ENCODE measurements at places on chromosomes 2 and 18.

GRCh38 chr18:38545071-38545470, 979.5 kb upstream of the CELF4 start:
- DNase-seq: peak; percentile 31

DNA sequence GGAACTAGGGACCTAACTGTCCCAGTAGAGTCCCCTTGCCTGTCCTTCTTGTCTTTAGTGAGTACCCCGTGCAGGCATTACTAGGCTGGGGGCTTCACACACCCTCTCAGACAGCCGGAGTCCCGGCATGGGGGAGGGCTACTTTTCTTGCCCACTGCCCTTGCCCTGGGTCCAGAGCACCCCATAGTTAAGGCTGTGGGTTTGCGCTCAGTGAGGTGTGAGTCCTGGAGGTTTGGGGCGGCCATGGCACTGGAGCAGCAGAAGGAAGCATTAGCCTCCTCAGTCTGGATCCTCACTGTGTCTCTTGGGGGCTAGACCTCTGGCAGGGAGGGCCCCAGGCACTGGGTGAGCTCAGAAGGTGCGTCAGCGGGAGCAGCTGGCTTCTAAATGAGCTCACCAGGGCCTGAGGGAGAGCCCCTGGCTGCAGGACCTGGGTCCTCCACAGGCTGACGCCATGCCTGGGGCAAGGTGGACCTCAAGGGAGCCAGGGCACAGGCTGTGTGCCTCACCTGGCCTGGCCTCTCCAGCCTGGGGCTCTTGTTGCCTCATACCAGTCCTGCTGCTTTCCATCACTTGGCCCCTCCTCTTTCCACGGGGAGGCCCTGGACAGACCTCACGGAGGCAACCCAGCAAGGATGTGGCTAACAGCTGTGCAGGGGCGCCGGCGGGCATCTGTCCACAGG, 27.4 kb downstream of the HS6ST1 start:
- DNase-seq: no peak

DNA sequence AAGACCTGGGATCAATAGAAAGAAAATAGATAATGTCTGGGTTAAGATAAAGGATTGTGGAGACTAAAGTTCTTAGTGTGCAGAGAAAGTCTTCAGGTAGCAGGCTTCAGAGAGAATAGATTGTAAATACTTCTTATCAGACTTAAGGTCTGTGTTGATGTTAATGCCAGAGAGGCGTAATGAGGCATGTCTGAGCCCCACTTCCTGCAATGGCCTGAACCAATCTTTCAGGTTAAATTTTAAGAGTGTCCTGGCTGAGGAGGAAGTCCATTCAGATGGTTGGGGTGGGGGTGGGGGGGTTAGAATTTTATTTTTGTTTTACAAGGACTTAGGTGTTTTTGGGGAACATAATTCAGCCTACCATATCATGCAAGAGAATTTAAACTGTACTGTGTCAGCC, 129.5 kb downstream of the EVA1A start:
- DNase-seq: no peak

GRCh38 chr18:5447442-5447841, 96.4 kb downstream of the EPB41L3 start:
- no peak for DNase-seq

GRCh38 chr2:40020997-40021396, 241.9 kb upstream of the THUMPD2 start:
- DNase-seq: no peak

GRCh38 chr2:157413326-157414035, 30.4 kb downstream of the CYTIP start:
- DNase-seq: no peak

DNA sequence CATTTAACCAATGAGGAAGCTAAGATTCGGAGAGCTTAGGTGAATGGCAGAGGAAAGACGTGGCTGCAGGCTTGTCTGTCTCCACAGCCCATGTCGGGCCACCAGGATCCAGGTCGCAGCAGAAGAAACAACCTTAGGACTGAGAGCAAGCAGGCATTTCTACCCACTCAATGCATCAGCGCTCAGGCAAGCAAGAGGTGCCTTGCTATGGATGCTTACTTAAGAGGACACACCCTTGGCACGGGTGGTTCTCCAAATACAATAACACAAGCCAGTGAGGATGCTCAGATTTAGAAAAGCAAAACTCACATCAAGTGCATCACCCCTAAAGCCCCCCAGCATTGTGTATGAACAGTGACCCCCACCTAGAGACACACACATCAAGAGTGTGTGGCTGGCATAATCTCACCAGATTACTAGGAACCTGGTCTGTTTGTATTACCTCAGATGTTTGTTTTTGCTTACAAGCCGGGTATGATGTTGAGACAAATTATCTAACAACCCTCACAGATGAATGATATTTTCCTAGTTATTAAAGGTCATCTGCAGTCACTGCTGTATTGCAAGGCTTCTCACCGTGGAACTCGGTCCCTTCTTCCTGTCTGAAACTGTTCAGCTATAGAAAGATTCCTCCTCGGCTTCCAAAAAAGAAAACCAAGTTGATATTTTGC, 34.2 kb upstream of the NPAS2 start:
- no peak for DNase-seq

DNA sequence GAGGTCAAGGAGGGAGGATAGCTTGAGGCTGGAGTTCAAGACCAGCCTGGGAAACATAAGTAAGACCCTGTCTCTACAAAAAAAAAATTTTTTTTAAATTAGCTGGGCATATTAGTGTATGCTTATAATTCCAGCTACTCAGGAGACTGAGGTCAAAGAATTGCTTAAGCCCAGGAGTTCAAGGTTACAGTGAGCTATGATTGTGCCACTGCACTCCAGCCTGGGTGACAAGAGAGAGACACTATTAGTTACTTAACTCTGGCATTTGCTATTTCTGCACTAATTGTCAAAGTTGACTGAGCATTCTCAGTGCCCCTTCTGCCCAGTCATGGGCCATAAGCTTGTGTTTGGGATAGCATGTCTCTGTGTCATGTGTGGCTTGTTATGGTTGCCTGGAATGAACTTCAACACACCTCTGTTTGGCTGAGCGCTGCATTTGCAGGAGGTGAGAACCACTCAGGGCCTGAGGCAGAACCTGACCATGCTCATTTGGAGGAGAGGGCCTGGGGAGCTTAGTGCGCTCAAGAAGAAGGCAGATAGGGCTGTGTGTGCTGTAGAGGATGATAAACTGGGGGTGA, 77.7 kb downstream of the SH3RF3 start:
- no peak for DNase-seq

DNA sequence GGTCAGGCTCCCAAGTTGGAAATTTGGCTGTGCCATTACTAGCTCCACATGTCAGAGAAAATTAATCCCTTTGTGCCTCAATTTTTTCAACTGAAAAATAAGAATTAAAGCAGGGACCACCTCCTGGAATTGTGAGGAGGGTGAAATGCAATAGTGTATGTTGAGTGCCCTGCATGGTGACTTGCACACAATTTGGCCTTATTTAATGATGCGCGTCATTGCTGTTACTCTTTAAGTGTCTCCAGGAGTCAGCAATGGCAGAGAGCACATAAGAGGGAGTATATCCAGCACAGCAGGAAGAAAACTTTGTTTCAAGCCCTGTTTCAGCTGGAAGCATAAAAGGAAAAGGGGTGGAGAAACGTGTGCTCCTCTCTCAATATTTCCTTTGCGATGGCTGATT, 215.8 kb downstream of the ALK start:
- DNase-seq: no peak

- DNase-seq: no peak
Measured at GRCh38 chr18:78431606-78432005, 548.0 kb upstream of the SALL3 start.

GRCh38 chr2:118686346-118686745, 161.1 kb downstream of the EN1 start:
- DNase-seq: no peak

DNA sequence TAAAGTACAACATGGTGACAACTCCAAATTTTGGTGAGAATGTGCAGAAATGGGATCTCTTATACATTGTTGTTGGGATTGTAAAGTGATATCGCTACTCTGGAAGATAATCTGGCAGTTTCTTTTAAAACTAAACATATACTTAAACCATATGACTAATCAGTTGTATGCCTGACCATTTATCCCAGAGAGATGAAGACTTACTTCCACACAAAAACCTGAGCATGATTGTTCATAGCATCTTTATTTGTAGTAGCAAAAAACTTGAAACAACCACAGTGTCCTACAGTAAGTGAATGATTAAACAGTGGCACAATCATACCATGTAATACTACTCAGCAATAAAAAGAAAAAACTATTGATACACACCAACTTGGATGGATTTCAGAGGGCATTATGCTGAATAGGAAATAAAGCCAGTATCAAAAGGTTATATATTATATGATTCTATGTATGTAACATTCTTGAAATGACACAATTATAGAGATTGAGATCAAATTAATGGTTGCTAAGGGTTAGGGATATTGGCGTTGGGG, 47.3 kb downstream of the EPB41L5 start:
- no peak for DNase-seq

DNA sequence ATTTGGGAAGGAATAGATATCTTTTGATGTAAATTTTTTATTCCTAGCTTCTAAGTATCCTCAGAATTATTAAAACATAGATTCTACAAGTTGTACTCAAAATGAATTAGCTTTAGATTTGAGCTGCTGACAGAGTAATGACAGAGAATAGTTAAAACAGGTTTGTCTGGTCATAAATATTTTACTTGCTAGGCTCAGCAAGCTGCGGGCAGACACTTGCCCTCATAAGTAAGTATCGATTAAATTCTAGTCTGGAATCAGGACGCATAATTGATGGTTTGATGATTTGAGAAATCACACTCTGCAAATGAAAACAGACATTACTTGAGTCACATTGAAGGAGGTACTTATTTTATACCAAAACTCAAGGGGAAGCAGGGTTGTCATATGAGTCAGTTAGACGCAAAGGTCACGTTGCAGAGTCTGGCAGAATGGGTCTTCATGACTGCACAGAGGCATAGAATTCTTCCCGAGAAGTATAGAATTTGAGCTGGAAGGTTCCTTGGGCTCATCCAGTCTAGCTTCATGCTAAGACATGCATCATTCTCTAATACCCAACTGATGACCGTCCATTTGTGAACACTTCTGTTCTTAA, 27.5 kb downstream of the ARL4C start:
- no peak for DNase-seq

DNA sequence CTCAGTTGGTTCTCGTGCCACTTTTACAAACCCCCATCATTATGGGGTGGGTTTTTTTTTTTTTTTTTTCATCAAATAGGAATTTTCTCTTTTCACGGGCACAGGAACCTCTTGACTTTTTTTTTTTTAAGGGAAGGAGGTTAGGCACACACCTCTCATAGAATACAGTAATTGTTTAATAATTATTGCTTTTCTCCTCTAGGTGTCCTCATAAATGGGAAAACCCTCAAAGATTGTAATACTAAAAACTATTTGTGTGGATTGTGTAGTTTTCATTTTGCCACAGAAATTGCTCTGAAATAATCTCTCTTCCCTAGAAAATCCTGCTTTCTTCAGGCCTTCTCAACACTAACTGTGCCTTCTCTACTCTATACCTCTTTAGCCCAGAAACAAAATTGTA, 147.3 kb downstream of the GREB1L start:
- no peak for DNase-seq

- DNase-seq: no peak
Measured at GRCh38 chr2:25029183-25029554, 12.7 kb upstream of the EFR3B start.

DNA sequence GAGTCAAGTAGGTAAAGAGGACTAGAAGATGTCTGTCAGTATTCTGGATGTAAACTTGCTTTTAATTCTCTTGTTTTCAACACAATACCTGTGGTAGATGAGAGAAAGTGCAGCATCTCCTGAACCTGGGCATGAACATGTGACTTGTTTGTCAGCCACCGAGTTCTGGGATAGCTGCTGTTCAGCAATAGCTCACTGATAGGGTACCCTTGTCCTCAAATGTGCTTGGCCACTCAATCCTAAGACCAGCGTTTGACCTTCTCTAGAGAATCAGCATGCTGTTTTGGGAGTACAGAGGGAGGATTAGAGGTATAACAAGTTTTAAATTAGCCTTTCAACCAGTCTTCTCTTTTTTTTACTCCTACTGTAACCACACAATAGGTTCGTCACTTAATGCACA, 23.2 kb downstream of the RPIA start:
- no peak for DNase-seq

DNA sequence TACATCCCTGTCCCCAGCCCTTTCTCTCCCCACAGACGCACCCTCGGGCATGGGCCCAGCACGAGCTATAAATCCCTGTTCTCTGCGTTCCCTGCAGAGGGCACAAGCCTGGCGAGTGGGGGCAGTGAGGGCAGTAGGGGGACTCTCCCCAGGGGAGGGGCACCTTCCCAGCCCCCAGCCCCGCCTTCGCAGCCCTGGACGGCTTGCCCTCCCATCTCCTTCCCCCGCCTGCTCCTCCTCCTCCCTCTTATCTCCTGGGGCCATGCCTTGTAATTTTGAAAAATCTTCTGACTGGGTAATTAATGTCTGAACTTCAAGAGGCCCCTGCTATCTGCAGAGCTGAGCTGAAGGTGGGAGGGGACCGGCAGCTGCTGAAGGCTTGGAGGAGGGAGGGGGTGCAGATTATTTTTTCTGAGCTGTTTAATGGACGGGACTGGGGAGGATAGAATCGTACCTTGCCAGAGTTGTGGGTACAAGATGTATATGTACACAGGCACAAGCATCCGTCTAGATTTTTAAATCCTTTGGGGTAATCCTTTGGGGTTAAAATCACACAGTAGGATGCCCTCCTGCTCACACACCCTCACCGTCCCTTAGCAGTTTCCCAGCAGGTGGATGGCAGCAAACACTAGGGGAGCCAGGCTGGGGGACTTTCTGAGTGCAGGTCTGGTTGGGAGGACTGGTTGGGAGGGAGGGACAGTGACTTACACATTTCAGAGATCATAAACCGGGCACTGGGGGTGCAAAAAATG, 121.9 kb downstream of the SMAD7 start:
- DNase-seq: peak; percentile 7

GRCh38 chr18:74626049-74626874, 28.6 kb downstream of the ZNF407 start:
- DNase-seq: no peak

DNA sequence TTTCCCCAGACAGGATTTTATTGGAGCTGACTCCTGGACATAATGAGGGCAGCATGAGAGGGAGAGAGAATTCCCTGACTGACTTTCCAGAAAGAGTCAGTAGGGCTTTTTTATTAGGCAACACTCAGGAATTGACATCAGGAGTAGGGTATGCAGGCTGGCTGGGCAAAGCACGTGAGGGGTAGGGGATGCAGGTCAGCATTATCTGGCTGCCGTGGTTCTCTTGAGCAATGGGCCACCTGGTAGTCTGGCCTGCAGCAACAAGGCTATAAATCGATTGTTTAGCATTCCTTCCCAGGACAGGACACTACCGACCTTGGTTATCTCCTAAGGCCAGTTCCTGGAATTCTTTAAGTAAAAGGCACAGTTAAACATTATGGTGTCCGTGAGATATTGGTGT, 160.8 kb upstream of the AGAP1 start:
- DNase-seq: no peak

DNA sequence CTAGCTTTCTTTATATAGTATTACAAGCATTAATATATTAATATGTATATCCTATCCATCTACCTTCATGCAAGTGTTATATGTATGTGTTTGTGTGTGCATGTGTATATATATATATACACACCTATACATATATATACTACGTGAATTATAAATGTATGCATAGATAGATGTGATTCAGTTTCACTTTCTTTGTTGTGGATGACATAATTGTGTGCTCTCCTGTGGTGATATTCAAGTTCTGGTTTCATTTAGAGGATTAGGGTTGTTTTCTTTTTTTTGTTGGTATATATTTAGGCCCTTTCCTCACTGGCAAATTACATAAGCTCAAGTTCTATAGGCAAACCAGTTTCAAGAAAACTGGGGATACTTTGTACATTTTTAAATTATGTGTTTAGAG, 225.7 kb upstream of the FANCL start:
- no peak for DNase-seq

Data from HAP-1 (cell line).